Panc1 (cell line): ENCODE measurements at places on chromosomes 11 and 22.

DNA sequence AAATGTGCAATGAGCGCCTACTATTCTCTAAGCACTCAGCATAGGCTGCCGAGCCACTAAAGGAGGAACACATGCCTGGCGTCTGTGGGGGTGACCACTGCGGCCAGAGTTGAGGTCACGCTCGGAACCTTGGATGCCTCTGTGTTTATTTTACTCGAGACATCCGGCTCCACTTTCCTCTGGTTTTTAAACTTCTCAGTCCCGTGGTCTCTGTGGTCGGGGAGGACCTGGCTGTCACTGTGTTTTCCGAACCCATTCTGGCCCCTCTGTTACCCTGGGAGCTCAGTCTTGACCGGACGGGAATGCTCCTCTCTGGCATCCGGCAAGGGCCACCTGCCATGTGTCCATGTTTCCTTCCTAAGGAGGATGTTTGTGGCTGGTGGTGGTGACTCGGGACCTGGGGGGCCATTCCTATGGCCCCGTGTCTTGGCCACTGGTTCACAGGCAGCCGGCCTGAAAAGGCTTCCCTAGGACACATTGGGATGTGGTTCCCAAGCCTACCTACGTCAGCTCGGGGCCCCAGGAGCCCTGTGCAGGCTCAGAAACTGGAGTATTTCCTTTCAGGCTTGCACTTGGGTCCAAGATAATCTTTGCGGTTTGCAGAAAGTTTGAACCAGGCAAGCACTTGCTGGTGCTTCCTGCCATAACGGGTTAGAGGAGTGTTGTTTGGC is 46.7 kb upstream of the PARVG start:
- no peak for DNase-seq

GRCh38 chr11:67574938-67575337 is 8.7 kb upstream of the GSTP1 start:
- DNase-seq, result no peak

DNA sequence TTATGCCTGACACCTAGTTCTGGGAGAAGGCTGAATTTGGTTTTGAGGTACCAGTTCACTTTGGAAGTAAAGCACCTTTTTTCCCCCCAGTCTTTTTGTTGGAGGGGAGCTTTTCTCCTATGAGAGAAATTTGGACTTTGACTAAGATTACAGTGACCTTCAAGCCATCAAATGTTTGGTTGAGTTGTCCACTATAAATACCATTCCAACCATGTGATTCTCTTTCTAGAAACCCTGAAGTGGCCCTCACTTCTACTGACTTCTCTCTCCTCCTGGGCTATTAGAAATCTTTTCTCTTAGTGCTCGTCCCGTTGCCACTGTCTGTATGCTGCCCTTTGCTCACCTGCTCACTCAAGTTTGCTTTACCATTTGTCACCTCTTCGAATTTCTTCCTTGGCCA is 82.6 kb downstream of the TEAD1 start:
- no peak for DNase-seq

- DNase-seq, result no peak
Observed at GRCh38 chr11:86275493-86276370, 26.3 kb upstream of the HIKESHI start.

- DNase-seq, result no peak
Observed at GRCh38 chr11:120335556-120335907, 681 bp upstream of the ARHGEF12 start.

DNA sequence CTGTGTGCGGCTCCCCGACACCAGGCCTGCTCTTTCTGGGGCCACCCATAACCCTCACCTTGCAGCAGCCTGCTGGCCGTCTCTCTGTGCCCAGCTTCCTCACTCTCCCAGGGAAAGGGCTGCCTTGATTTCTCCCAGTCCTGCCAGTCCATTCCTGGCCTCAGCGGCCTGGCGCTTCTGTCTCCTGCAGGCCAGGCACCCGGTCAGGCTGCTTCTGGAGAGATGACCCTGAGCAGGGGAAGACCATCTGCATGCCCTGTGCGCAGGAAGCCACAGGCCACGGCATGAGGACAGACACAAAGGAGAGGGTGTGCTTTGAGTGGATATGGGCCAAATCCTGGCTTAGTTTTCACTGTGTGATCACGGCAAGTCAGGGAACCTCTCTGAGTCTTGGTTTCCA is 86.2 kb downstream of the TSPAN18 start:
- DNase-seq, result no peak

DNA sequence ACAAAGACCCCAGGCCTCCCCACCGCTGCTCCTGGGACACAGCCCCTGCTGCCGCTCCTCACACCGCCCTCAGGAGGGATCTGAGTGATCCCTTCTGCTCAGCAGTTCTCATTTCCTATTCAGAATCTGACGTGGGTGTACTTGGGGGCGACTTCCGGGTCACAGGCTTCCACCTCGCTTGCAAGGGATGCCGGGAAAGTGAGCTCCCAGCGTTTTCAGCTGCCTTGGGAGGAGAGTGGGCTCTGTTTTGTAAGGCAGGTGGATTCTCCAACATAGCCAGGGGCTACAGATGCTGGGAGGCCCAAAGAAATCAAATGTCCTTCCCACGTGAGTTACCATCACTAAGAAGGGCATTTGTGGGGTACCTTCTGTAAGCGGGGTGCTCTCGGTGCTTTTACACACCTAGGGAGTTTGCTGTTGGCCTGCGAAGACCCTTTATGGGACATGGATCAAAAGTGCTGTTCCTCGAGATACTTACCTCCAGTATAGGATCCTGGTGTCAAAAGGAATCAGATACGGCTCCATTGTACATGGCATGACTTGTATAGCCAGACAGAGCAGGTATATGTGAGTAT is 9.7 kb upstream of the LRRC10B start:
- no peak for DNase-seq

GRCh38 chr11:20474882-20475517 is 87.5 kb downstream of the PRMT3 start:
- DNase-seq, result no peak

DNA sequence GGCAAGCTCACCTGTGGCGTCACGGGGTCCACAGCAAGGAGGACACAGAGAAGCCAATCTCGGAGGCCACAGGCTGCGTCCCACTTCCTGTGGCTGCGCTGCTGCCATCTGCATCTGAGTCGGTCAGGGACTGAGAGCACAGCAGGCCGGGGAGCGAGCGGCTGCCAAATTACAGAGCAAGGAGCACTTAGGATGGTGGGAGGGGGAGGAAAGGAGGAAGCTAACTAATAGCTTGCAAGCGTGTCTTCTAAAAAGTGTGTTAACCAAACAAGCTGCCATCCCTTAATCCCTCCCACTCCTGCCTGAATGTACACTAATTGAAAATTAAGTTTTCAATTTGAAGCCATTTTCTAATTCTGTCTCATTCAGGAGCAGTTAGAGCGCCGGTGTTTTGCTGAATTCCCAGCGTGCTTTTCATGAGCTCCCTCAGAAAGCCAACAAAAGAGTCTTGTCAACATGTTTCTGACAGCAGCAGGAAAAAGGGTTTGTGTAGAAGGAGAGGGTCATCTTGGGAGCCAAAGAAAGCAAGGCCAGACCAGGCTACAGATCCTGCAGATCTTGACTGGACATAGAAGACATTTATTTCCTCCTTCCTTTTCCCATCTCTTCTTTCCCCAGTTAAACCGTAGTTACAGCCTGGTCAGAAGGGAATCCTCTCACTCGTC is 42.4 kb upstream of the API5 start:
- DNase-seq, result no peak

DNA sequence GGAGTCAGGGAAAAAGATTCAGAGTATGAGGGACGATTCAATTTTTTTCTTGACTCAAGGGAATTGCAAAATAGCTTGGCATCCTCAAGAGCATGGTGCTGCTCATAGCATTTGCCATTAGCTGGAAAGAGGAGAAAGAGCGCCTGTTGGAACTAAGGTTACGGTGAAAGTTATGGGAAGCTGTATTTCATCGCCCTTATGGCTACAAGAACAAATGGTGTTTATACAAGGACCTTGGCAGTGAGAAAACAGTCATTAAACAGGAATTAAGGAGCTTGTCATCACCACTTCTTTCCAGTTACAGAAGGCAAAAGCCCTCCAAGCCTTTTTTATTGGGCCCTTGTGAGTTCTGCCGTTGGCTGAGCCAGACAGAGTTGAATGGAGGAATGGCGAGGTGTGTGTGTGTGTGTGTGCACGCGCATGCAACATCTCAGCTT is 74.2 kb downstream of the ALX4 start:
- no peak for DNase-seq

DNA sequence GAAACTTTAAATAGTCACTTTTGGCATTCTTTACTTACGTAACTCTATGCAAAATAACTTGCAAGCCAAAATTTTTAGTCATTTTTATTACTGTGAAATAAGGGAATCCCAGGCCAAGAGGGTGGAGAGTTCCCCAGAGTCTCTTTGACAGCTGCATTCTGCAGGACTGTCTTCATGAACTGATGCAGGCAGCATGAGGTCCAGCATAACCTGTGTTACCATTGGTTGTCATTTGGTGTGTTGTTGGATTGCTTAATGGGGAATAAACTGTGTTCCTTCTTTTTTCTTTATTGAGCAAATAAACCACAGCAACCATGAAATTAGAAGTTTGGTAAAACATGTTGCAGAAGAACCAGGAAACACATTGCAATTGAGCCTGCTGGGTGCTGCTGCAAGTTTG is 24.6 kb downstream of the MMP27 start:
- no peak for DNase-seq

DNA sequence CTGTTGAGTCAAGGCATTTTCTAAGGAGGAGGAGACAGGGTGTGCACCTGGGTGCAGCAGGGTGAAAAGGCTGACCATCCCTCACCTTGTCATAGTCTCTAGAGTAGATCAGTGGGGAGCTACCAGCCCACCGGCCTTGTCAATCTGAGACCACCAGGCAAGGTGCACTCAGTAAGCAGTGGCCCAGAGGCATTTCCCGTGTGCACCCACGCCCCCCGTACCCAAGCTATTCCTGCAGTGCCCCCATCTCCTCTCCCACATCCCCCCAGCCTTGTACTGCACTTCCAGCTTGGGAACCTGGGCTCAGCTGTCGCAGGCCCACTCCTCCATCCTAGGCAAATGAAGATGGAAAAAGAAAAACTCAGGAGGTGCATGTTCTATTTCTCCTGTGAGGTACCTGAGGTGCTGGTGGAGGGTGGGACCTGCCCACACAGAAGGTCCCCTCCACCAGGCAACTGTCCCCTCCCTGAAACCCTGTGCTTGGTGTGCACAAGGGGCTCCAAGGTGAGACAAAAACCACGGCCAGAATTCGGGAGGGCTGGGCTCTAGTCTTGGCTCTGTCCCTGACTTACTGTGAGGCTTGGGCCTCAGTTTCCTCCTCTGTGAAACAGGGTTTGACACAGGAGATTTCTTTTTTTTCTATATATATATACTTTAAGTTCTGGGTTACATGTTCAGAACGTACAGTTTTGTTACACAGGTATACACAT is 8.4 kb downstream of the P2RY2 start:
- DNase-seq, result no peak

DNA sequence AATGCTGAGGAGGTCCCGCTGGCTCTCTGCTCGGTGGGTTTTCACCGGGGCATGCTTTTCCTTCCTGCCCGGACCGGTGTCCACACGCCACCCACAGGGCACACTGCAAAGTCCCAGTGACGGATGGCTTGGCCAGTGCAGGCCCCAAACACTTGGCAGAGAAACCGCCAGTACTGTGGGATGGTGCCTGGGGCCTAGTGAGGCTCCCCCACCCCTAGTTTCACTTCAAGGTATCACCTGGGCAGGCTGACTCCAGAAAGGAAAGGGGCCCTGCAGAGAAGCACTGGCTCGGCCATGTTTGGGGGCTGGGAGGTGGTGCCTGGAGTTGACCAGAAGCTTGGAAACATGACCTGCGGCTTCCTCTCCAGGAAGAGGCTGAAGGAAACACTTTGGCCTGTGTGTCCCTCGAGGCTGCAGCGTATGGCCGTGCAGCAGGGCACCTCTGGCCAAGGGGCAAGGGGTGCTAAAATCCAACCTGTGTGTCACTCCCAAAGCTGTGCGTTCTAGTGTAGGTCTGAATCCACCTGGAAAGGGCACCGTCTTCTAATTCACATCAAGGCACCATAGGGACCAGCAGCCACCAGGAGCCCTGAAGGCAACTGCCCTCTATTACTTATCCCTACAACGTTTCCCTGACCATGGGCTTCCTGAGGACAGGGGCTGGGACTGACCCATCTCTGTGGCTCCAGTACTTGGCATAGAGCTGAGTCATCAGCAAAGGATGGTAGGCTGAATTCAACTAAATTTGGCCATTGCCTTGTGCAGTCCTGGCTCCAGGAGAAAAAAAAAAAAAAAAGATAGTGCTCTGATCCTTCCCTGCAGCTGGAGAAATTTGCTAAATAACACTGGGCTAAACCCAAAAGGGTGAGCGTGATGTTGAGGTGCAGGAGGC is 22.6 kb downstream of the TPBGL start:
- no peak for DNase-seq
